ENCODE measurements at places on chromosomes 12 and 14. TPM values are rescaled to one million over a fixed set of nuclear protein-coding genes. Genes with fewer than 3 reads are reported as not detected.

ERO1A gene
- total RNA-seq: 49.6 TPM

FZD10 gene
- 4.5 TPM for total RNA-seq

SERPINA6 gene
- not detected for total RNA-seq

PLEKHA5 gene
- total RNA-seq: 85.0 TPM

VRTN gene
- total RNA-seq: not detected

DIO2 gene
- 21.3 TPM for total RNA-seq

CLEC2A gene
- total RNA-seq: 1.1 TPM

SLC10A1 gene
- total RNA-seq: not detected
